ENCODE measurements at places on chromosomes 3 and 15.
A peak's percentile ranks its signal among the peaks of the same experiment; 100 is the strongest.

GRCh38 chr3:120496278-120497002 is 45.6 kb upstream of the FSTL1 start:
- peak; percentile 94 for DNase-seq

GRCh38 chr3:147758771-147759170 is 349.6 kb downstream of the ZIC1 start:
- no peak for DNase-seq

GRCh38 chr3:134340982-134341365 is 33.3 kb downstream of the AMOTL2 start:
- DNase-seq = peak; percentile 54

DNA sequence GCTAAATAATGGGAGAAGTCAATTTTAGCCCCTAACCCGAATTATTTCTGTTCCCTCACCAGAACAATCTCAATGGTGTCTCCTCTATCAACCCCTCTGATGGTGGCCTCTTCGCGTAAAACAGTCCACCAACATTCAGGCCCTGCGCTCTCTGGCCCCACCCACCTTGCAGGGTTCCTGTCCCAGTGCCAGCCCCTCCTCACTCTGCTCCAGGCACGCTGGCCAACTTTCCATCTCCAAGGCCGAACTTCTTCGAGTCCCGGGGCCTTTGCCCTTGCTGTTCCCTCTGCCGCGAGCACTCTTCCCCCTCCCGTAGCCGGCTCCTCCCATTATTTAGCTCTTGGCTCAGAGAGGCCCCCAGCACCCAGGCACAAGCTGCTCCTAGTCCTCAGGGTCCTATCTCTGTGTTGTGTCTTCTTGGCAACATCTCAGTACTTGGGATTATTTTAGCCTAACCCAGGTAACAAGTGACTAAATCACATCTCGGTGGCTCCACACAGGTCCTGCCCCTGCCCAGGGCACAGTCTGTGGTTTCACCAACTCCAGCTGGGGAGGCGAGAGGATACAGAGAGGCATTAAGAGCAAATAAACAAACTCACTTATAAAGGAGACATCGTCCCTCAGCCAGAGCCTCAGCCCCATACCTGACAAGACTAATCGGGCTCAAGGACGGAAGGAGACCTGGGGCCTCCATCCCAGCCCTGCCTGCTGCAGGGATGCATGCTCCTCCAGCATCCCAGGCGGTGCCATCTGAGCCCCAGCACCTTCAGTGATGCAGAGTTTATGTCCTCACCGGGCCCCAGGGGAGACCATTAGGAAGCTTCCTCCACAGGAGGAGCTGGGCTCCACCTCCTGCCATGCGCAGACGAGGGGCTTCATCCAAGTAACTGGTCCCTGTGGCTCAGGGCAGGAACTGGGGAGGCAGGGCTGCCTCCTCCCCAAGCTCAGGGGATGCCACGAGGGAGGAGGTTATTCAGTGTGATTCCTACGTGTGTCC is 19.7 kb upstream of the IQSEC1 start:
- DNase-seq = no peak

GRCh38 chr3:58586776-58587192 is 9.6 kb upstream of the FAM107A start:
- DNase-seq = no peak

GRCh38 chr3:14144423-14145075 is 19.7 kb downstream of the TMEM43 start:
- peak; percentile 96 for DNase-seq

DNA sequence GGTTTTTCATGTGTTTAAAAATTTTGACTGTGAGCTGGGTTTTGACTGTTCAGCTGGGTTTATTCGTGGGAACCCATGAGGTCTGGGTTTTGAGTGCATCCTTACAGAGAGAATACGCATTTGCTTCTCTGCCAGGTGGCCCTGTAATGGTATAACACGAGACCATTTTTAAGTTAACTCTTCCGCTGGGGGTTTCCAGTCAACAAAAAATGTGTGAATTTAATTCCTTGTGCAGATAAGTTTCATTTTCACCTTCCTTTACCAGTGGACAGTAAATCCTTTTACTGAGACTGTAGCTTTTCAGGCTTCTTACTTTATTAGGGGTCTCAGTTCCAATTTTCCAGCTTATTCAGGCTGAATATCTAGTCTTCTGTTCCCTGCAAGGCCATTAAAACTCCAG is 149.6 kb downstream of the OPA1 start:
- no peak for DNase-seq

- DNase-seq = no peak
Measured at GRCh38 chr3:42425736-42426407, 15.5 kb upstream of the LYZL4 start.

DNA sequence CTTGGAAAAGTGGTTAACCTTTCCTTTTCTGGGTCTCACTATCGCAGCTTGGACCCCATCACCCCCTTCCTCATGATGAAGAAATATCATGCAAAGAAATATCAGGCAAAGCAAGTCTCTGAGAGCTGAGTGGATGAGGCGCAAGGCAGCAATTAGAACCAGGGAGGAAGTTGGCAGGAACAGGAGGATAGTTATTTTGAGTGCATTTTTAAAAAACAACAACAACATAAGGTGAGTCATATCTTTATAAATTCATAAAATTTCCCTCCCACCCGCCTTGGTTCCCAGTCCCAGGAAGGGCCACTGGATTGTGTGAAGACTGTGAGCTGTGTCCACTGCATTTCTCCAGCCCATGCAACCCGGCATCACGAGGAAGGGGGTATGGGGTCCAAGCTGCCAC is 316.9 kb upstream of the TLE3 start:
- DNase-seq = no peak

DNA sequence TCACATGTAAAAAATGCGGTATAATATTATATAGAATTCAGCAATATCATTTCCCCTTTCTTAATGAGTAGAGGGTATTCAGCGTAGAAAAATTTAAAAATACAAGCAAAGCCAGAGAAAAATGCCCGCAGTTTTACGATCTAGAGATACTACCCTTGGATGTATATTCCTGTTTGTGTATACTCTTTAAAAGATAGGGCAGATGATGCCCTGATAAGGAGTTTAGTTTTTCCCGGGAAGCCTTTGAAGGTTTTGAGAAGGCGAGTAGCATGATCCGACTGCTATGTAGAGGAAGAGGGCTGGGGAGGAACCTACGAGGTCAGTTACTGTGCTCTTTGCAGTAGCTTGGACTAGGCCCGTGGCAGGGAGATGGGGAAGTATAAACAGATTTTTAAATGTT is 1.2 kb downstream of the YEATS2 start:
- peak; percentile 16 for DNase-seq

GRCh38 chr15:58125333-58125732 is 12.8 kb upstream of the AQP9 start:
- no peak for DNase-seq

GRCh38 chr3:11445883-11446282 is 173.7 kb downstream of the ATG7 start:
- peak; percentile 61 for DNase-seq

- DNase-seq = no peak
Measured at GRCh38 chr15:55715355-55716076, 27.4 kb downstream of the PRTG start.

GRCh38 chr15:81547521-81548132 is 173.6 kb upstream of the TMC3 start:
- DNase-seq = no peak

DNA sequence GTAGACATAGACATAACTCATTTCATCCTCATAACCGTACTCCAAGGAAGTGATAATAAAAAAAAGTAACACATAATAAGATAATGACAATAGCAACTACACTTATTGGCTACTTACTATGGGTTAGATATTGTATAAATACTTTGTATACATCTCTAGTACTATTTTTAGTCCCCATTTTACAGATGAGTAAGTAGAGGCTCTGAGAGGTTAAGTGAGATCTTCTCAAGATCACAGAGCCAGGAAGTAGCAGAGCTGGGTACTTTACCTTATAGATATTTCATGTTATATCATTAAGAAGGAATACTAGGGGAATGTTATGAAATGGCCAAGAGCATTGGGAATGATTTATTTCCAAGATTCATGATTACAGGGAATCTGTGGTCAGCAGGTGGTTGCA is 49.4 kb upstream of the ADAMTSL3 start:
- DNase-seq = no peak

- DNase-seq = no peak
Measured at GRCh38 chr3:113531826-113532697, at the start of gene SIDT1. Gene SIDT1 (plus strand): TSS chr3:113532555. CDS start chr3:113533022, 467 bp downstream.

DNA sequence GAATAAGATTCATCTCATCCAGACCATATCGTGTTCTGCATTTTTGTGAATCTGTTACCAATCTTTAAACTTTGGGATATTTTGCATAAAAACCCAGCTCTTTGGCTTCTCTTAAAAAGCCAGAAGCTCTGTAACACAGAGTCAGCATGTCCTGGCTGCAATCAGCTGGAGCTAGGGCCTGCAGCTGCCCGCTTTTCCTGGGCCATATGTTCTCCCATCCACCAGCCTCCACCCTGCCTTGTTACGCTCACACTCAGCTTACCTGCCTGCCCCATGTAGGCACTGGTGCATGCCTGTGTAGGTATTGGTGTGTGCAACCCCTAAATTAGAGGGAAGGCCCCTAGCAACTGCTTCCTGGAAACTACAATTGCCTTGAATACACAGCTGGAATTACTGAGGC is 48.2 kb downstream of the CRYGS start:
- DNase-seq = no peak

DNA sequence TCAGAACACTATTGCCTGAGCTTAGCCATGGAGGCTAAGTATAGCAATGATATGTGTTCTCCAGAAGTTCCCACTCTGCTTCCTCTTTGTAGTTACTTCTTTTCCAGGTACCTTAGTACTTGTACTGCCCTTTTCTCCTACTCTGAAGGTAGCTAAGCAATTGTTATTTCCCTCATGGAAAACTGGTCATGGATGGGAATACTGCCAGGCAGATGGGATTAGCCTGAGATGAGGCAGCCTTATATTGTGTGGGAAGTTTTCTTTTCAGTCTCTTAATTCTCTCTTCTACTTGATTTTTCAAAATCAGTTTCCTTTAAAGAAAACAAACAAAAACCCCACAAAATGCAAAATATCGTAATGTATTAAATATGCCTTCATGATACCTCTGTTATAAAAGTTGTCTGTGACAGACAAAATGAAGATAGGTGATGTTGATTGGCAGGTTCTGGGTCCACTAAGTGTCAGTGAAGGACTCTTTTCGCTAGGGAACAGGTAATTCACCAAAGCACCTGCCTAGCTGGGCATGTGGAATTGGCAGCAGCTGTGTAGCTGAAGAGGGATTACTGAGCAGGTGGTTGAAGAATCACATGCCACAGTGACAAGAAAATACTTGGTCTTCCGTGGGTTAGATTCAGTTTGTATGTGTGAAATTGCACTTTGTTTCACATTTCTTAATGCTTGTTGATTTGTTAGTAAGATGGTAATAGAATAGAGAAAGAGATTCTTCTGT is 4.1 kb downstream of the ZNF609 start:
- peak; percentile 51 for DNase-seq

- no peak for DNase-seq
Measured at GRCh38 chr3:25080461-25080860, 347.6 kb upstream of the RARB start.

GRCh38 chr15:96121086-96121920 is 209.2 kb upstream of the NR2F2 start:
- peak; percentile 28 for DNase-seq

DNA sequence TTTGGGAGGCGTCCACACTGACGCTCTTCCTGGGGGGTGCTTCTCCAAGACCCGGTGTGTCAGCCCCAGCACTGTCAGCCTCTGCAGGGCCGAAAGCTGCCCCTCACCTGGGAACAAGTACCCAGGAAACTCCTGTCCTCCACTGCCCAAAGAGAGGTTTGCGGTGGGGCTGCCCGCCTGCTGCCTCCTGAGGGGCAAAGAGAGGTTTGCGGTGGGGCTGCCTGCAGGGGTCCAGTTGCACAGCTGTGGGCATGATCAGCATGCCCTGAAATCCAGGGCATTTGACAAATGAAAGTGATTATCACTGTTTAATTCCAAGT is 15.1 kb upstream of the SNRPA1 start:
- DNase-seq = no peak

GRCh38 chr15:93072011-93072410 is 17.0 kb downstream of the RGMA start:
- DNase-seq = peak; percentile 47

DNA sequence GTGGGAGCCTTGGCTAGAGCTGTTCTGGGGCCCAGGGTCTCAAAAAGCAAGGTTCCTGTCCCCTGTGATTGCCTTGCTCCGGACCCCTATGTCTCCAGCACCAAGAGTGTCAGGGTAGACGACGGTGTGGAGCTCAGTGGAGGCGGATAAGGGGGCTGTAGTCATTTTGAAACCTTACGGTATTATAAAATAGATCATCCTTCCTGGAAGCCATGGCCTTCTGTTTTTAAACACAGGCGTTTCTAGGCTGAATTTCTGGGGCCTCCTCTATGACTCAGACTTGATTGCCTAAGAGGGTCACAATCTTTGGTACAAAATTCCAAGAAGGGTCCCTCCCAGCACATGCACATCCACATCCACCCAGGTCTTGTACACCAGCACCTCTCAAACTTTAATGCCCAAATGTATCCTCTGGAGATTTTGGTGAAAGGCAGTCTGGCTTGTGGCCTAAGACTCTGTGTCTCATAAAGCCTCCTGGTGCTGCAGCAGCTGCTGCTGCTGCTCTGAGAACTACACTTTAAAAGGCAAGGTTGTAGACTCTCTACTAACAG is 70.5 kb upstream of the XCR1 start:
- peak; percentile 50 for DNase-seq

- DNase-seq = no peak
Measured at GRCh38 chr15:80401456-80401855, 2.7 kb upstream of the ARNT2 start.

- DNase-seq = no peak
Measured at GRCh38 chr15:52193321-52193720, 2.1 kb upstream of the GNB5 start.

DNA sequence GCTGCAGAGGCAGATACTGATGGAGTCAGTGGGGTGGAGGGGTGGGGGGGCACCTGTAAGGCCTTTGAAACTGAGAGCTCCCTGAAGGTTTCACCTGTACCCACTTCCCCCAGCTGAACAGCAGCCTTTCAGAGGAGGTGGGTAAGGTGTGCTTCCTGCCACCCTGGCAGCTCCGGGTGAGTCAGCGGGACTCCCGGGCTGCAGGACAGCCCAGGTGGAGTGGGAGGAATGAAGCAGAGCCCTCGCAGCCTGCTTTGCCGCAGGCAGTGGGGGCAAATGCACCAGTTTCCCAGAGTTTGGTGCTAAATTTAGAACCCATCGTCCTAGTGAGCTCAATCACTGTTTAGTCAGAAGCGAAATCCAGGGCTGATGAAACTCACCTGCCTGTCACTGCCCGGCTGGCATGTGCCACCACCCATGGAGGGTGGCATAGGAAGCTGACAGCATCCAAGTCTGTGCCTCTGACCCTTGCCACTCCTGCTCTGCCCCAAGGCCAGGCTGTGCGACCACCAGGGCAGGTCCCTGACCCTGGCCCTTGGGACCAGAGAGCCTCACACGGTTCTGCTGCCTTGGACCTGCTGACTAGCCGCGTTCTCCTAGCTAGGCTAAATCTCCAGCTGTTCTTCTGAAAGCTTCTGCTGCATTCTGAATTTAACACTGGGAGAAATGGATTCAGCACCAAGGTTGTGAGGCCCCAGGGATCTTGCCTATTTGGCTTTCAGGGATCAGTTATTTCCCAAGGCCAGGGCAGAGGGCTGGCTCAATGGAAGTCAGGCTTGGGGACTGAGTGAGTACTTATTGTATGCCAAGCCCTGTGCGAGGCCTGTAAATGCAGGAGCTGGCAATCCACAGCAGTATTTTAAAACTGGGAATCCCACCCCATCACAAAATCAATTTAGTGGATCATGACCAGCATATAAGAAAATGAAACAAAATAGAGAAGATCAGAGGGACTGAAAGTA is 67.3 kb upstream of the RASGRF1 start:
- DNase-seq = no peak

Measured in foreskin fibroblast (primary cell).